ENCODE measurements at places on chromosomes 2 and 18. TPM values are rescaled to one million over a fixed set of nuclear protein-coding genes. Genes with fewer than 3 reads are reported as not detected.

PASK gene
- total RNA-seq: 76.5 TPM

ESPNL gene
- 0.86 TPM for total RNA-seq

DSG1 gene
- total RNA-seq: not detected

UPP2 gene
- not detected for total RNA-seq

MC5R gene
- 0.24 TPM for total RNA-seq

CNGA3 gene
- total RNA-seq: not detected

CBLN2 gene
- total RNA-seq: not detected

FAM110C gene
- total RNA-seq: 1.8 TPM

GREB1L gene
- 0.47 TPM for total RNA-seq

ASIC4 gene
- total RNA-seq: 0.16 TPM

TSGA10 gene
- total RNA-seq: 12.4 TPM

GPC1 gene
- total RNA-seq: 63.6 TPM

INPP1 gene
- total RNA-seq: 1.7 TPM

PLEK gene
- not detected for total RNA-seq

- peak; percentile 62 for DNase-seq
Observed at GRCh38 chr18:63683890-63684289, 18.9 kb upstream of the SERPINB11 start.

GRCh38 chr2:172442072-172442895 lies 14.9 kb downstream of the ITGA6 start:
- no peak for DNase-seq

- DNase-seq: no peak
Observed at GRCh38 chr18:25805323-25805722, 285.1 kb downstream of the SS18 start.

- no peak for DNase-seq
Observed at GRCh38 chr2:30425326-30425725, 21.7 kb upstream of the LCLAT1 start.

GRCh38 chr2:175964195-175964594 lies 37.9 kb downstream of the LNPK start:
- DNase-seq: no peak

DNA sequence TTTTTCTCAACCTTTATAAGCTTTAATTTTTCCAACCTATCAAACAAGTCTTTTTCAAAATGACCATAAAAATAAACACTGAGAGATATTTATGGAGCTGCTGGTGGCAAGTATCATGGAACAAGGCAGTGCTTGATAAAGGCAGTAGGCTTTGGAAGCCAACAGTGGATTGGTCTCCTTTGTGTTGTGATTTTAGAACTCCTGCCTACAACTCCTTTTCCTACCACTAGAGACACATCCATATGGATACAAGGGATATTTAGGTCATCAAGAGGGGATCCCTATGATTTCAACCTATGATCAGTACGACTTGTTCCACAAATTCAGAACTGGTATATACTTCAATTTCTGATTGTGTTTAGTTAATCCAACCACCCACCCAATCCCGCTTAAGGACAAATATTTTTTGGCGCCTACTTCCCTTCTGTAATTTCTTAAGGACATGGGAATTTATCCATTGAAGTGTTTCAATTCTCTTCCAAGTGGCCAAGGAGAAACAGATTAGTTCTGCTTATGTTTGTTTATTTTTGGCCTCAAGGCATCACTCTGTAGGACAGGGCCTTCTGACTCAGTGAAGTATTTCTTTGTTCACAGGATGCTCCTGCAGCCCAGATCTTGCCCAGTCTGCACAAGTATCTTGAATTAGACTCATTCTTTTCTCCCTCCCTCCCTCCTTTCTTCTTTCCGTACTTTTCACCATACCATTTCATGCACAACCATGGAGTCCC lies 2119.6 kb upstream of the PIK3C3 start:
- no peak for DNase-seq

DNA sequence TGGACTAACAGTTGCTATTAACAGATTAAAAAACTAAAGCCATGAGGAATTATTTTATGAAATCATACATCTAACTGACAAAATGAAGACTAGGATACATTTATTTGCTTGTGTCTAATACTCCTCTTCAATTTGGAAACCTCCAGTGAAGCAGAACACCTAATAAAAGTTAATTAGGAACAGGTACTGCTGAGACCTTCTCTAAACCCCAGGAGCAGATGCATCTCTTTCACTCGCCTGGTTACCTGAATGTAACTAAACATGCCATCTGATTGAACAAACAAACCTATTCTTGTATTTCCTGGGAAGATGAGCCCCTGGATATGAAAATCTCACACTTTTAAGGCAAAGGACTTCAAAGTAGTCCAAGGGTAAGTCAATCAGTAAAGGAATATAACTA lies 898.2 kb downstream of the NRXN1 start:
- DNase-seq: no peak

GRCh38 chr2:42214669-42215068 lies 45.5 kb downstream of the EML4 start:
- no peak for DNase-seq

- no peak for DNase-seq
Observed at GRCh38 chr18:10526561-10526949, 728 bp downstream of the NAPG start.

- no peak for DNase-seq
Observed at GRCh38 chr18:24536326-24536725, 75.9 kb downstream of the HRH4 start.

GRCh38 chr2:121698318-121698930 lies 38.3 kb downstream of the NIFK start:
- no peak for DNase-seq

DNA sequence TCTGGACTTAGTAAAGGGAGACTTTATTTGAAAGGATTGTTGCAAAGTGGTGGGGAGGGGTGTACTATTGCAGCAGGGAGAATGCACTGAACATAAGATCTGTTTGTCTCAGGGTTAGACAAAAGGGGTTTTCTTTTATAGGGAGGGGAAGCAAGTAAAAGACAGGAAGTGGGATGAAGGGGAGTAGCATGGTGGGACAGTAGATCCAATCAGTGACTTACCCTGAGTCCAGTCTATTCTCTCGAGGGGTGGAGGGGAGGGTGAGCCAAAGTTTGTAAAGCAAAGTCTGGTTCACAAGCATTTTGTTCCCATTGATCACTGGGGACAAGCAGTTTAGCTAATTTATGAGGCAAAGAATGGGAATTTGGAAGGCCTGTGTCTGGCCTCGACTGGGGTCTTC lies 35.0 kb upstream of the CYP27C1 start:
- no peak for DNase-seq

- DNase-seq: no peak
Observed at GRCh38 chr2:231364961-231365810, 30.3 kb upstream of the B3GNT7 start.

DNA sequence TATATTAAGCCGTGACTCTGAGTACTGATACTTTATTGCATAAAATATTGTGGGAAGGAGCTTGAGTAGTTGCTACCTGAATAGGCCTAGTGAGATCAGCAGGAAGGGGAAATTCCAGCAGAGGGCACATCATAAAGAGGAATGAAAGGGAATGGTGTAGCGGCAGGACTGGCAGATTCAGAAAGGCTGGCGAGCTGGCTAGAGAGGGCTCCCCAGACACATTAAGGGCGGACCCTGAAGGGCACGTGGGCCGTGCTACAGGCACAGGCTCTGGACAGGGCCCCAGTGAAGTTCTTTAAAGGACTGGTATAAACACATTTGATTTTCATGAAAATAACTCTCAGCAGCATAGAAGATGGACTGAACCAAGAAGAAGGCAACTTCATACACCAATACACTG lies 43.0 kb downstream of the PTPN2 start:
- DNase-seq: peak; percentile 48

GRCh38 chr2:6999211-6999877 lies 82.1 kb downstream of the RNF144A start:
- no peak for DNase-seq

GRCh38 chr18:24535527-24536295 lies 75.3 kb downstream of the HRH4 start:
- no peak for DNase-seq

- DNase-seq: no peak
Observed at GRCh38 chr2:237131749-237132533, 46.3 kb downstream of the COPS8 start.

DNA sequence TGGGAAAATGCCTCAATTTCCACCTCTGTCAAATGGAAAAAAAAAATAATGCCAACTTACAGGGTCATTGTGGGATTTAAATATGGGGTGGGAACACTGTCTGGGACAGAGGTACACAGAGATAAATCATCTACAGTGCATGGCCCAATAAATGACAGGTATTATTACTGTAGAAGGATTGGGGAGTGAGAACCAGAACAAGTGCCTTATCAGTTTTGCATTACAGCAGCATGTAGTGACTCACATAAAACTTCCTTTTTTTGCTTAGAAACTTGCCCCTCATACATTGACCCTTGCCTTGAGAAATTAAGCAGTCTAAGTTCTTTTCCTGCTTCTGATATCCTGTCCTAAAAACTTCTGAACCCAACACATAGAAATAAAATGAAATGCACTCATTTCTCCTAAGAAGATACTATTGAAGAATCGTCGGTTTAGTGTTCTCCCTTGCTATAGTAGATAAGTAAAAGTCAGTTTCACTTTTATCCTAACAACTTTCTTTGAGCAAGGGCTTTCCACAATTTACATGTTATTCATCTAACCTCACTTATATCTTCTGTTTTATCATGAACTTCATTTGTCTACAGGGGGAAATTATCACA lies 121.0 kb upstream of the HAAO start:
- DNase-seq: no peak

DNA sequence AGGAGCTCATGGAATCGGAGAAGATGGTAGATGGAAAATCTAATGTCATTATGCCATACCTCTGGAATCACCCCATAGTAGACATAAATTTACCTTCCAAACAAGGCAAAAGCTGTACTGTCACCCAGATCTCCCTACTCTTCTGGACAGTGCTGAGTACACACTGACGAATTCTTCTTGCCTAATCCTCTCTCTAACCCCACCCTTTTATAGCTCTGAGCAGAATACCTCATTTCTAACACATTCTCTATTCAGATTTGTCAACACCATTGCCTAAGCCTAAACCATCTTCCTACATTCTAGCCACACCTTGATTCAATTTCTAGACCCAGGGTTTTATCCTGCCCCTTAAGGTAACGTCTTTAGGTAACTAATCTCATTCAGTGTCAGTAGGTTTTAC lies 321.0 kb upstream of the NRP2 start:
- DNase-seq: no peak

GRCh38 chr2:26033270-26033817 lies 540 bp upstream of the RAB10 start:
- DNase-seq: peak; percentile 94

- DNase-seq: no peak
Observed at GRCh38 chr2:100620481-100620880, 57.7 kb downstream of the PDCL3 start.

GRCh38 chr18:70135604-70136003 lies 69.9 kb downstream of the RTTN start:
- DNase-seq: no peak

DNA sequence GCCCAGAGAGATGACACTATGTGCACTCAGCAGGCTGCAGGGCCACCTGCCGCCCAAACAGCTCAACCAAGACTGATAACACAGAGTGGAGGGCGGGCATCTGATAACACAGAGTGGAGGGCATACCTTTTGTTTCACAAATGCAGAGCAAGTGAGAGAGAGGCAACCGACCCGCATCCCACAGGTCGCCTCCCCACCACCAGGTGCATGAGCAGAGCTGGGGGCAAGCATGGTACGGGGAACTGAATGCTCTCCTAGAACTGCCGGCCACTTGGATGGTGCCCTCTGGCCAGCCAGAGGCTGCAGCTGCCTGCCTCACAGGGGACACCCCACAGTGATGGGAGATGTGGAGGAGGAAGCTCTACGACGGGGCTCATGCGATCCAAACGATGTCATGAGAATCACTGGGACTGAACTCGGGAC lies 49.5 kb downstream of the ANO7 start:
- DNase-seq: peak; percentile 65

DNA sequence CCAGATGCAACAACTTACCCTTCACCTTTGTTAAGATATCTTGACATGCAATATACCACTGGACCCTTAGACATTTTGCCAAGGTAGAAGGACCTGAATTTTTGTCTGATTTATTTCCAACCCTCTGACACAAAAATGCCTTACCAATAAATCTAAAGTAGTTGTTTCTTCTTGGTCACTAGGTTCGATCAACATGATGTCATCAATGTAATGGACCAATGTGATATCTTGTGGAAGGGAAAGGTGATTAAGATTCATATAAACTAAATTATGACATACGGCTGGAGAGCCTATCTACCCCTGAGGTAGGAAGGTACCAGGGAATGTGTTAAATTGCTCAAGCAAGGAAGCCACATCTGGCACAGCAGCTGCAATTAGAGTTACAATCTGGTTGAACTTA lies 67.7 kb upstream of the SERPINE2 start:
- DNase-seq: no peak

- no peak for DNase-seq
Observed at GRCh38 chr2:3403587-3404334, 24.3 kb downstream of the TRAPPC12 start.

- peak; percentile 89 for DNase-seq
Observed at GRCh38 chr2:59584958-59585357, 968.5 kb downstream of the BCL11A start.

DNA sequence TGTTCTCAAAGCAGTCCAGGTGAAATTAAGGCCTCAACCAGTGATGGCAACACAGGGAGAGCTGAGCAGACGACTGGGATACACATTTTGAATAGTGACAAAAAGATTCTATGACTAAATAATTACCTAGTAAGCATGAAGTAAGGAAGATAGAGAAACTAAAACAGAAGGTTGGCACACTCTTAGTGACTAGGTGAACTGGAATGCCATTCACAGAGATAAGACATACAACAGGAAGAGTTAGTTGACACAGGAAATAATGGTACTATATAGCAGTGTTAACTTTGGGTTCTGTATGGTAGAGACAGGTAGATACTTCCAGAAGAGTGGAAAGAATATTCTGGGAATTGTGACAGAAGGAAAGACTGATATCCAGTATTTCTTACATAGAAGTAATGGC lies 181.8 kb upstream of the NT5C1B start:
- no peak for DNase-seq

DNA sequence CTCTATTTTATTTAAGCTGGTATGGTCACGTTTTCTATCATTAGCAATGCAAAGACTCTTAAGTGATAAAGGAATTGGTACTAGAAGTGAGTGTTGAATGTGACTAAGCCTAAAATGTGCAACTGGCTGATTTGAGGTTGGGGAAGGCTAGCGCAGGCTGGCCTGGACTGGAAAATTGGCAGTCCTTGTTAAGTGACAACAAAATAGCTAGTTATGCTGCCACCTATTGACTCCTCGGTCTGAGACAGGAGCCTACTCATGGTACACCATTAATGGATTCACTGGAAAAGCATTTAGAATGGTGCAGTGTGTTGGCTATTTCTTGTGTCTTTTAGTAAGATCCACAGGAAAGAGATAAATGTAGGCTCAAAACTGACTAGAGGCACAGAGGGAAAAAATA lies 5.7 kb upstream of the WIPF1 start:
- DNase-seq: peak; percentile 60

DNA sequence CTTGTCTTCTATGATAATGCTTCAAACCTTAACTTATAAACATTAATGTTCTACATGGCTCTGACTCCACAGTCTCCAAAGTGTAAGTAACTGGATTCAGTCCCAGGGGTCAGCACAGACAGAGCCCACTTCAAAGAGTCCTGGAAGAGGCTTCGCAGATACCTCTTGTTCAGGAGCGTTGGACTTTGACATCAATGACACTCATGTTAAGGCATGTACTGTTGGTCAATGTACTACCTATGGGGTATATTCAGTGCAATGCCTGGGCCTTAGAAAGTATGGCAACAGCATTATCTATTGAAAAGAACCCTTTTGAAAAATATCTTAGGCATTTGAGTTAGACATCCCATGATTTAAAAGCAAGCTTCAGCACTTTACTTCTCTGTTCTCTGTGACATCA lies 143.1 kb downstream of the GRB14 start:
- no peak for DNase-seq
